NCI-H345 (cell line): ENCODE measurements at places on chromosomes 3 and 15.

GRCh38 chr3:45048244-45048643 lies 22.1 kb downstream of the CLEC3B start:
- DNase-seq, result no peak

DNA sequence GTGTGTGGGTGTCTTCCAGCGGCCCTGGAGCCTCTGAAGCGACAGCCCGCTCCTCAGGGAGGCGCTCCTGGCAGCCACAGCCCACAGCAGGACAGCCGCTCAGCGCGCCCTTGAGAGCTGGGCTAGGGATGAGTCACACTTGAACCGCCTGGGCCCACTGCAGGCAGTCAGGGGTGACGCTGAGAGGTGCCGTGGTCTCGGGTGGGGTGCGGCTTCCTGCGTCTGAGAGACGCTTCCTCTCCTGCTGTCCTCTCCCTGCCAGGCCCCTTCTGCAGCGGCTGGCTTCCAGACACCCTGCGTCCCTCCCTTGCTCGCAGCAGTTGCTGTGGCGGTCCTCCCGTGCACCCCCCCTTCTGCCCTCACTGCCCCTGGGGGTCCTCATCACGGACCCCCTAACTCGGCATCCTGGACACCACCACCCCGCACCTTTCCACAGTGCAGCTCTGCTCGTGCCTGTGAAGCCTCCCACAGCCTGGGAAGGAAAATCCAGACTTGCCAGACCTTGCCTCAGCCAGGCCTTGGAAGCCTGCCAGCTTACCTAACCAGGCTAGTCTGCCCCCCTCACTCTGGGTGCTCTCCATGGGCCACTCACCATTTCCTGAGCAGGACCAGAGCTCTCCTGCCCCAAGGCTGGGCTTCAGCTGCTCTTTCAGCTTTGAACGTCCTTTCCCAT lies 1.1 kb upstream of the SPTBN5 start:
- peak; percentile 80 for DNase-seq

DNA sequence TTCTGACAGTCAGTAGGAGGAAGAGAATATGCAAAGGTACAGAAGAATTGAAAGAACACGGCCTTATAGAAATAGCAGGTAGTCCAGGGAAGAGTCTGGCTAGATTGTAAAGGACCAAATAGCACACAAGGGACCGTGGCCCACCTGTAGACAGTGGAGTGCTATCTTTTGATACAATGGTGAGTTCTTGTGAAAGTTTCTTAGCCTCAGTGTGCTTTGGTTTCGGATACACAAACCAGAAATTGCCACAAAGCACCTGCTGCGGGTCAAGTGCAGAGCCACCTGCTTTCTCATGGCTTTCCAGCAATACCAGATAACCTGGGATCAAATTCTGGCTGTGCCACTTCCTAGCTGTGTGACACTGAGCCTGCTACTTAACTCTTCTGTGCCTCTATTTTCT lies 36.6 kb upstream of the TUBGCP5 start:
- DNase-seq, result no peak

DNA sequence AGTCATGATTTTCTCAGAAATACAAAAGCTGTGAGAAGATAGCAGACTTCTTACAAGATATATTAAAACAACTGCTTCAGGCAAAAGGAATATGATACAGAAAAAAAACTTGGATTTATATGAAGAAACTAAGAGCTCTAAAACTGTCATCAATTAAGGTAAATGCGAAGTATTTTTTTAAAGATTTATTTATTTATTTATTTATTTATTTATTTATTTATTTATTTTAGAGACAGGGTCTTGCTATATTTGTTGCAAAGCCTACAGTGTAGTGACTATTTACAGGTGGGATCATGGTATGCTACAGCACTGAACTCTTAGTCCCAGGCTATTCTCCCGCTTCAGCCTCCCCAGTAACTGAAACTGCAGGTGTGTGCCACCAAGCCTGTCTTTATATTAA lies 274.3 kb upstream of the BCHE start:
- DNase-seq, result no peak

GRCh38 chr3:153338487-153338886 lies 176.5 kb downstream of the RAP2B start:
- no peak for DNase-seq

DNA sequence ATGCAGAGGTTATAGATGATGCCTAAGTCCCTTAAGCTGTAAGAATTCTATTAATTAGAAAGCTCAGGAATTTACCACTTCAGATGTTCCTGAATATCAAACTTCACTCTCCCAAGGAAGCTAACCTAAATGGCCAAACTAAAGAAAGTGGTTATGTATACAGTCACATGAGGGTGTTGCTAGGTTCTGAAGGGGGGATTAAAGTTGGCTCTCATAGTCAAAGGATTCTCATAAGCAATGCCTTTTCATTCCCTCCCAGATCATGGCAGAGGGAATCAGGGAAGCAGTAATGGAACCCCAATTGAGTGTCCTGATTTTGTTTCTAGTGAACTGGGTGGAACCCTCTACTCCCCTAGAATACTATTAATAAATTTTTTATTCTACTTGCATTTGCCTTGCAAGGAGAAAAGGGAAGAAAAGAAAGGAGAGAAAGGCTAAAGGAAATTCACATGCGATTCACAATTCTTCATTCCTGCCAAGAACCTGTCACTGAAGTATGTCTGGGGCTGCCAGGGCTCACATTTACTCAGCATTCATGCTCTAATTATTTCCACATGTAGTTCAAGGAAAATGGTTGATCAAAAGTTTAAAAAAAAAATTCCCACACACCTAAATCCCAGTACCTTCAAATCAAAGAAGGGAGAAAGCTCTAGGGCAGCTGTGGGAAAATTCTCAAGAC lies 25.1 kb downstream of the FSTL1 start:
- DNase-seq, result no peak

- DNase-seq, result no peak
Observed at GRCh38 chr3:177622982-177623617, 425.8 kb upstream of the TBL1XR1 start.

DNA sequence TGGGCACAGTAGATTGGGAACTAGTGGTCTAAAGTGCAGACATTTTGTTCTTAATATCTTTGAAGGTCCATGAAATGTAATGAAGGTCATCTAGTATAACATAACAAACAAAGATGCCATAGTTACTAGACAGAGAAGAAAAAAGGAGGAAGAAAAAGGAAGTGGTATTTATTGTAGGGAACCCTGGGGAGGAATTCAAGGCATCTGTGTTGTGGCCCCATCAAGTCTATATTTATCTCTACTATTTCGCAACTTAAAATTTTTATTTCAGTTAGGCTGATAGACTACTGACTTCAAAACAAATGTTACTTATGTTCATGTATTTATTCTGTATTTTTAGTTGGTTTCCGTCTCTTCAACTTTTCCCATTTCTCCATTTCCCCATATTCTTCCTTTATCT lies 48.9 kb upstream of the ZDHHC23 start:
- DNase-seq, result no peak

DNA sequence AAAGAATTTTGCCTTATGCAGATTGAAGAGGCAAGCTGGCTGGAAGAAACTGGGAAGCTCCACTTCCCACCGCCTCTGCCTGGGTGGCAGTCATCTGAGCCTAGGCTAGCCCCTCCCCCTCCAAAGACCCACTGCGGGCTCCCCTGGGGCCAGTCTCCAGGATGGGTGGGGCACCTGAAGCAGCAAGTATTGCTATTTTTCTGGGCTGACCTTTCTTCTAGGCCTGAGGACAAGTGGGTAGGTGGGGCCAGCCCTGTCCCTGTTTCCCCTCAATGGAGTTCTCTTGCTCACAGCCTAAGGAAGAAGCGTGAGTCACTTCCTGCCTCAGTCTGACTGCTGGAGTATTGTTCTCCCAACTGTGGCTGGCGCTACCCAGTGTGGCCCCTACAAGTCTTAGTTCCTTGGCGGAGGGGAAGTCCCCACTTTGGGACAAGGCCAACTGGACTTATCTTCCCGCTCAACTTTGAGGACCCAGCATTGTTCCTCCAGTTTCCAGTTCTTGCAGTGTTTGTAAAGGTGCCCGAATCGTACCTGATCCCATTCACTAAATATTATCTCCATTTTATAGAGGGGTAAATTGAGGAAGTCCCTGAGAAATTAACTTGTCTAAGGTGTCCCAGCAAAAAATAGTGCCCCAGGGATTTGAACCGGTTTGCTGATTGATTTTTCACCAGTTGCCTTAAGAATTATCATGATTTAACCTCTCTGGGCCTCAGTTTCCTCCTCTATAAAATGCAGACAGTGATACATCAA lies 1.4 kb downstream of the FURIN start:
- DNase-seq, result peak; percentile 29

DNA sequence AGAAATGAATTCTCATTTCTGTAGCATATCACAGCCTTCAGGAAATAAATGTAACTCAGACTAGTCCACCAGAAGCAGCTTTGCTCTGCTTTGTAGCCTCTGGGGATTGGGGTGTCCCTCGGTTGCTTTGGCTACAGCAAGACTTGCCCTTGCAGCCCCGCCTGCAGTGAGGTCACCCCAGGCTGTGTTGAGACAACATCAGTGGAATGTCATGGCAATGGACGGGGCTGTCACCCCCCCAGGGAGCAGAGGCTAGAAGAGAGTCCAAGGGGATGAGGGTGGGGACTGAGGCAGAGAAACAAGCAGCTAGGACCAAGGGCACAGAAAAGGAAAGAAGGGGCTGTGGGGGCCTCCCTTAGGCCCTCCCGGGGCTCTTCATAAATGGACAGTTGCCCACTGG lies 854 bp downstream of the CLEC3B start:
- DNase-seq, result no peak

- no peak for DNase-seq
Observed at GRCh38 chr3:16885593-16886302, 993 bp downstream of the PLCL2 start.

- peak; percentile 39 for DNase-seq
Observed at GRCh38 chr15:94324117-94324826, 92.9 kb downstream of the MCTP2 start.

DNA sequence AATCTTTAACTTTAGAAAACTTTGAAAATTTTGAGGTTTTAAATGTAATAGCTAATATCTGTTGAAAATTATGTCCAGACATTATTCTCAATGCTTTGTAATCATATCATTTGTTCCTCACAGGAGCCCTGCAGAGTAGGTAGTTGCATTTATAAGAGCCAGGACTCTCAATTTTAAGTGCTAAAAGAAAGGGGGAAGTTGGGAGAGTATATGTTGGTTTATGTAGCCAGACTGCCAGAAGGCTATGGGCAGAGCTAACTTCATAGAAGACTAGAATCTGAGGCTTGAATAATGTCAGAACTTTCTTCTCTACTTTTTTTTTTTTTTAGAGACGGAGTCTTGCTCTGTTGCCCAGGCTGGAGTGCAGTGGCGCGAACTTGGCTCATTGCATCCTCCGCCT lies 9.1 kb downstream of the VPS8 start:
- DNase-seq, result no peak

DNA sequence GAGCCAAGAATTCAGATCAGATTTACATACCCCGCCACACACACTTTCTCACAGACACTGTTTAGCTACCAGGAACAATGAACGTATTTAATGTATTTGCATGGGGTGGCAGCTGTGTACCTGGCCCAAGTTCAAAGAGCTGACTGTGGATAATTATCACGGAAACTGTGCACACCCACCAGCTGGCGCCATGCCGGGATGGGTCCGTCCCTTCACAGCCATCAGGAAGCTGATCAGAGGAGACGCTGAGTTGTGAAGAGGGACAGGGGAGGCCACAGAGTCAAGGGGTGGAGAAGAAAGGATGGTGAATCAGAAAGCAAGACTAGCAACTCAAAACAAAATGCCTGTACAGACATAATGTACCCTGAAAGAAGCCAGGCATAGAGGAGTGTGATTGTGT lies 13.1 kb upstream of the PLA2G4D start:
- peak; percentile 59 for DNase-seq

GRCh38 chr3:58120075-58120812 lies 90.5 kb downstream of the DNASE1L3 start:
- DNase-seq, result no peak

- no peak for DNase-seq
Observed at GRCh38 chr3:74331711-74332110, 282.7 kb downstream of the CNTN3 start.

- no peak for DNase-seq
Observed at GRCh38 chr3:74267131-74267530, 347.3 kb downstream of the CNTN3 start.

GRCh38 chr3:42503251-42503924 lies 945 bp downstream of the VIPR1 start:
- DNase-seq, result no peak

DNA sequence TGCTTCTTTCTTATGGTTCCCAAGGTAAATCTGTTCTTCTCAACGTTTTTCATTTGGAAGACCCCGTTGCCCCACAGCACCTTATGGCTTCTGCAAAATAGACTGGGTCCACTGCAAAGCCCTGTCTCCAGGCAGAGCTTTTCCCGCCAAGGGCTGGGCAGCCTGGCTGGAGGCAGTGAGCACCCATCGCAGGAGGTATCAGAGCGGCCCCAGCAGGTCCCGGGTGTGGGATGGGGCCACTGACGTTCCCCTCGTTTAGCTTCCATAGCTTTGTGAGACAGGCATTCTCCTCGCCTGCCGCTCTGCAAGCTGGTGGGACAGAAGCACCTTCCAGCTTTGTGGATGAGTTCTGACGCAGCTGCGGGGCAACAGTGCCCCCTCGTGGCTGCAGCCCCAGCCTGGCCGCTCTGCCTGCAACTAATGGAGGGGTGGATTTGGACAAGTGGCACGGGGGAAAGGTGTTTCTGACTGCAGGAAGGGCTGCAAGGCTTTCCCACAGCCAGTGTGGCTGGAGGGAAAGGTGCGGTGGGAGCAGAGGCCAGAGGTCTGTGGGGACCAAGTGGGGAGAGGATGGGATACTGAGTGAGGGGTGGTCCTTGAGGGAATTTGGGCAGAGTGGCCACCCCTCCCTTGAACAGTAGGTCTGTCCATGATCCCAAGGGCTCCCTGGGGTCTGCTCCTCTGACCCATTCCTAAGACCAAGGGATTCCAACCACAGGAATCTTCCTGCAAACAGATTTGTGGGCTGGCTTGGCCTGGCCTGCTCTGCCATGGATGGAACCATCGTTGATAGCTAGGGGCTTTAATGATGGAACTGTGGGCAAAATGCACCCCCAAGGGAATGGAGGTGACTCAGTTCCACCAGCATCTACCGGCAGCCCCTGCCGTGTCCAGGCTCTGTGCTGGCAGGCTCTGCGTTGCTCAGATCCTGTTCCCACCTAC lies 99.4 kb downstream of the FBLN2 start:
- DNase-seq, result peak; percentile 66

DNA sequence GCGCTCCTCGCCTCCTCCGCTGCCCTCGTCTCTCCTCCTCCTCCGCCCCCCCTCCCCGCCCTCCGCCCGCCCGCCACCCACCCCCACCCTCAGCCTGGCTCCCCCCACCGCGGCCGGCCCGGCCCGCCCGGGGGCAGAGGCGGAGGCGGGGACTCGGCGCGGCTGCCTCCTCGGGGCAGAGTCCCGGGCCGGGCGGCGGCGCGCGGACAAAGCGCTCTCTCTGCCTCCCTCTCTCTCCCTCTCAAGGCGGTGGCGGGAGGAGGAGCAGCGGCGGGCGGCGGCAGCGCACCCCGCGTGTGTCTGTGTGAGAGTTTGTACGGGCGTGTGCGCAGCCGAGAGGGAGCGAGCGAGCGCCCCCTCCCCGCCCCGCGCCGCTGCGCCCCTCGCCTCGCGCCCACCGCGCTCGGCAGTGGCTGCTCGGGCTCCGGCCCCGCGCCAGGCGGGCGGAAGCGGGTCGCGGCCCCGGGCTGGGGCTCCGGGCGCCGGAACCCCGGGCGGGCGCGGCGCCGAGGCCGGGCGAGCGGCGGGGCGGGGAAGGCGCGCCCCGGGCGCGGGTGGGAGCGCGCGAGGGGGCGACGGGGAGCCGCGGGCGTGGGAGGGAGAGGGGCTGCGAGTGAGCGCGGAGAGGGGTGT lies at the start of gene IGF2BP2:
Gene IGF2BP2, minus strand, starts transcription at position 37 of the 633 bp plus-strand sequence. CDS start 82 bp downstream, outside the sequence.
- peak; percentile 40 for DNase-seq
